NCI-H774 (cell line): ENCODE measurements at places on chromosomes 2 and 18.

GRCh38 chr2:69453475-69454129, 16.4 kb upstream of the NFU1 start:
- no peak for DNase-seq

DNA sequence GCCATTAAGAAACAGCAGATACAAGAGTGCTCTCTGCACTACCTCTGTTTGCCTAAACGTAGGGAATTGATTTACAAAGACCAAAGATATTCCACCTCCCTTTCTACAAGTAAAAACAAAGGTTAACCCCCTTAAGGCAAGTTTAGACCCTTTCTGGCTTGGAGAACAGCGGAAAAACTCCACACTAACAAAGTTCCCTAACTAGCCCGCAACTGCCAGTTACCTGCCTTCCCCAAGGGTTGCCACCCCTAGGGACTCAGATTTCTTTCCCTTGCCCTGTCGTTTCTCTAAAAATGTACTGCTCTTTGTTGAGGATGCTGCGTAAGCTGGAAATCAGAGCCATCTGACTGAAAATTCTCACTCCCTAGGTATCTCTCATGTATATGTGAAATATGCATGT, 627.5 kb upstream of the SOX11 start:
- DNase-seq = no peak

- DNase-seq = no peak
Observed at GRCh38 chr2:165032559-165032958, 77.2 kb upstream of the SLC38A11 start.

DNA sequence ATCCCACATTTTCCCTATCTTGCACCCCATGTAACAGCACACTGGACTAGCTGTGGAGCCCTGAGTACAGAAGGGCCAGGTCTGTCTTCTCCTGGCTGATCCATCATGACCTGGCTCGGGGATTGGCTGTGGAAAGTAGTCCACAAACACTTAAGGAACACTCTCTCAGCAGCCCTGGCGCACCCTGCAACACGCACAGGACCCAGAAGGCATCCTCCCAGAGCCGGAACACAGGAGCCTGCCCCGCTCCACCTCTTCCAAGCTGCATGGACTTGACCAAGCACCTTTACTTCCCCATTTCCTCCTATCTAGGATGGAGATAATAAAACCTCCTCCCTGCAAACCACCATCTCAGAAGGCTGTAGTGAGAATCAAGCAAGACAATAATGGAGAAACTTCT, 151.7 kb downstream of the CTIF start:
- DNase-seq = no peak

GRCh38 chr18:43692099-43692690, 414.9 kb upstream of the SYT4 start:
- no peak for DNase-seq

- DNase-seq = no peak
Observed at GRCh38 chr2:158098178-158098577, 3.5 kb upstream of the UPP2 start.

DNA sequence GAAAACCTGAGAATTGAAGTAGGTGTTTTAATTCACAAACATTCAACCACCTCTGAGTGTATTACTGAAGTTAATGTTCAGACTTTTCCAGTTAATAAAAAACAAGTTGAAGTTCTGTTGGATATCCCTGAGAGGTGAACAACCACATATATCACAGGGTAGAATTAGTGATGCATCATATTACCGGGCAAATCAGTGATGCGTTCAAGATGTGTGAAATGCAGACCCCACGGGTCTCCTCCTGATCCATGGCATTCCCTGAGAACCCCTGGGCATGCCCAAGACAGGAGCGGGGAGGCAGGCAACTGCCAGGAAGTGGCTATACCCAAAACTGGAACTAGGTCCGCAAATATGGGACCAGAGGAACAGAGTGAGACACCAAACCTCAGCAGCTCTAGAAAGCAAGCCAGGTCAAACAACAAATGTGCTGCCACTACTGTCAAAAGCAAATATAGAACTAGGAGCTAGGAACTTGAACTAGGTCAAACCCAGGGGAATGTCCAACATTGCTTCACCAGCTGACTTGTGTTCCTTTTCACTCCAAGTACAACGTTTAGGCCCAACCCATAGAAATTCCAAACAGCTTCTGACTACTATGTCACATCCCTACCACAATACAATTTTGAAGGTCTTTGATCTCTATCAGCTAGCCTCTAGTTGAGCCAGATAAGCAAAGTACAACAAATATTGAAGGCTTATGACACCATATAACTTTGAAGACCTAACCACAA, 20.2 kb downstream of the PSTPIP2 start:
- DNase-seq = no peak

- no peak for DNase-seq
Observed at GRCh38 chr18:79797518-79798345, at the start of gene KCNG2. TSS of gene KCNG2 (plus strand) at chr18:79797938. CDS start at chr18:79863668, 65,730 bp downstream.
